ENCODE measurements at places on chromosomes 5 and 9.

GRCh38 chr9:2800394-2801179 lies 43.3 kb downstream of the PUM3 start:
- DNase-seq = no peak

GRCh38 chr9:35723426-35723825 lies 8.6 kb downstream of the TLN1 start:
- DNase-seq = no peak

DNA sequence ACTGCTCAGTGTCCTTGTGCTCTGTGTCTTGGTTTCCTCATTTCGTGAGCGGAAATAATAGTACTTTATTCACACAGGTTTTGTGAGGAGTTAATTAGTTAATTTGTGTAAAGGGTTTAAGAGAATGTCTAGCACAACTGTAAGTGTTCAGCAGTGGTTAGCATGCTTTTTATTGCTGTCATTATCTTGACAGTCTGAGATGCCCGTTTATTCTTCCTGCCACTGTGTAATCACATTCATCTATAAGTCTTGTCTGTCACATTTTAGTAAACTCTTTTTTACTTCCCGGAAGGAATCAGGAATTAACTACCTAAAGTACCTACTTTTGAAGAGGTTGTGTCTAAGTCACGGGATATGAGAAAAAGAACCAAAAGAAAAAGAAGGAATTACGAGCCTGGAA lies 38.0 kb downstream of the IQGAP2 start:
- no peak for DNase-seq

- no peak for DNase-seq
Observed at GRCh38 chr5:10303201-10303600, 4.5 kb downstream of the CMBL start.

GRCh38 chr5:329121-329735 lies 7.7 kb downstream of the AHRR start:
- no peak for DNase-seq

GRCh38 chr5:160537116-160537515 lies 115.5 kb downstream of the PTTG1 start:
- DNase-seq = no peak

Data from NCI-H748 treated with DMSO at 0.1 percent for 48 hours (cell line).